ENCODE measurements at places on chromosomes 12 and 14.
A peak's percentile ranks its signal among the peaks of the same experiment; 100 is the strongest.

GRCh38 chr14:21258005-21258888 is 11.0 kb downstream of the HNRNPC start:
- no peak for DNase-seq

- no peak for DNase-seq
Measured at GRCh38 chr14:32934073-32934880, 4.4 kb upstream of the NPAS3 start.

- peak; percentile 72 for DNase-seq
Measured at GRCh38 chr12:120445911-120446843, at the start of the genes GATC and TRIAP1. Gene GATC, plus strand, starts transcription at chr12:120446444. Its CDS starts 37 bp downstream, at chr12:120446481. Gene TRIAP1, minus strand, starts transcription at chr12:120446384. Its CDS starts 12 bp downstream, at chr12:120446372.

GRCh38 chr14:81480741-81481140 is 52.9 kb downstream of the SEL1L start:
- no peak for DNase-seq

GRCh38 chr12:52122904-52123303 is 43.4 kb downstream of the SMIM41 start:
- DNase-seq: no peak

Data from activated naive CD4-positive, alpha-beta T cell (primary cell).